ENCODE measurements at places on chromosomes 5 and 9.

DNA sequence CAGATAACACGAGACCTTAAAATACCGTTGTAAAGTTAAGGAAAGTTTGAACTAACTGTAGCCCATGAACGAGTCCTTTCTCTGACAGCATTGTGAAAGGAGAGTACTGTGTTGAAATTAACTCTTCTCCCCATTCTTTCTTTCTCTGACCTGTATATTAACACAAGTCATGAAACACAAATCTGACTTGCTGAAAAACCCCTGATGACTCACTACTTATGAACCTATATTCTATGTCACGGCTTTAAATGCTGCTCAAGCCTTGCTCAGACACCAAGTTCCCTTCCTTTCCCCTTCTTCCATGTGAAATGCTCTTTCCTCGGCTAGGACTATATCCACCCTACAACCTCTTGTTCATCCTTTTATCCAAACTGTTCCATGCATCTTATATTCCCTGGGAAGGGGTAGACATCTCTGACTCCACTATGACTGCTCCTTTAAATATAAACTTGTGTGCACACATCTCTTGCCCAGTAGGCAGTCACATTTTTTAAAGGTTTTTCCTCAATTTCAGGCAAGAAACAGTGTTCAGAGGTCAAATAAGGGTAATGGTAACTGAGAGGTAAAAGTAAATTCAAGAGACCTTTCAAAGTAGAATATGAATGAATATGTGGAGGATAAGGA lies 142.9 kb downstream of the NFIB start:
- no peak for DNase-seq

- no peak for DNase-seq
These were observed 17.3 kb downstream of the SIL1 start for GRCh38 chr5:139180850-139181249.

DNA sequence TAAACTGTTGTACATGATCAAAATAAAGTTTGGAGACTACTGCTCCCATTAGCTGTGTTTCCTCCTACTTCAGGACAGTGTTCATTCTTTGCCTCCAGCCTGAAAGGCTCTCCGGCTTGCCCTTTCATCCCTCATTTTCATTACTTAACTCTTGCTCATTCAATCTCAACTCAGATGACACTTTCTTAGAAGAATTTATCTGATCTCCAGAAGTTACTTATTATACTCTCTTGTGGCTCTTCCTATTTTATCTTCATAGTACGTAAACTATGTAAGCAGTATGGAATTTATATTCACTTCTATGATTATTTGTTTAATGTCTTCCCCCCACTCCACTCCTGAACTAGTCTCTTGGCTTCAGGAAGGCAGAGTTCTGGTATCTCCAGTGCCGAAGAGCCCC lies 1737.9 kb upstream of the C9orf72 start:
- DNase-seq: no peak

- DNase-seq: no peak
These were observed 361.0 kb upstream of the CDH6 start for GRCh38 chr5:30832519-30832918.

DNA sequence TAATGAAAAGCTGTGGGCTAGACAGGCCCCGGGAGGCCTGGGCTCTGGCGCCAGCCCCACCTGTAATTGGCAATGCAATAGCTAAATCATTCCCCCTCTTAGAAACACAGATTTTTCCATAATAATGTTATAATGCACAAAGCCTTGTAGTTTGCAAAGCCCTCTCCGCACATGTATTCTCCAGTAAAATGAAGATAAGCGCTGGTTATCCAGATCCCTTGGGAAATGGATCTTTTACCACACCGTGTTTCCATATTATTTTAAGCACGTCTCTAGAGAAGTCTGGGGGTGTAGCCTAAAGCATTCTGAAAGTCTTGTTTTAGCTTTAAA lies 1.1 kb upstream of the APBA1 start:
- DNase-seq: no peak

DNA sequence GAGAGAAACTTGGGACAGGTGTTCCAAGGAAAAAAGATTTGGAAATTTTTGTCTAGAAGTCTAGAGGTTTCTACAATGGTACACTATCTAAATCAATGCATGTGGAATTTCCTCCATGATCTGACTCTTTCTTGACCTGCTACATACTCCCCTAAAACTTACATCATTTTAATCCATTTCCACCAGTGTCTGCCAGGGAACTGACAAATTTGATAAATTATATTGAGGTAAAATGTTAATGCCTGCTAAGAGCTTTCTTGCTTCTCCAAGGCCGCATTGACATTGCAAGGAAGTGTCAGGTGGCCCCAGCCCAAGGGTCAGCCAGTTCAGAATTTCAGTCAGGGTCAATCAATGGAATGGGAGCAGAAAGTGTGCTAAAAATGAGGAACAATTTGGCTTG lies 163.4 kb upstream of the FBXL17 start:
- DNase-seq: no peak

DNA sequence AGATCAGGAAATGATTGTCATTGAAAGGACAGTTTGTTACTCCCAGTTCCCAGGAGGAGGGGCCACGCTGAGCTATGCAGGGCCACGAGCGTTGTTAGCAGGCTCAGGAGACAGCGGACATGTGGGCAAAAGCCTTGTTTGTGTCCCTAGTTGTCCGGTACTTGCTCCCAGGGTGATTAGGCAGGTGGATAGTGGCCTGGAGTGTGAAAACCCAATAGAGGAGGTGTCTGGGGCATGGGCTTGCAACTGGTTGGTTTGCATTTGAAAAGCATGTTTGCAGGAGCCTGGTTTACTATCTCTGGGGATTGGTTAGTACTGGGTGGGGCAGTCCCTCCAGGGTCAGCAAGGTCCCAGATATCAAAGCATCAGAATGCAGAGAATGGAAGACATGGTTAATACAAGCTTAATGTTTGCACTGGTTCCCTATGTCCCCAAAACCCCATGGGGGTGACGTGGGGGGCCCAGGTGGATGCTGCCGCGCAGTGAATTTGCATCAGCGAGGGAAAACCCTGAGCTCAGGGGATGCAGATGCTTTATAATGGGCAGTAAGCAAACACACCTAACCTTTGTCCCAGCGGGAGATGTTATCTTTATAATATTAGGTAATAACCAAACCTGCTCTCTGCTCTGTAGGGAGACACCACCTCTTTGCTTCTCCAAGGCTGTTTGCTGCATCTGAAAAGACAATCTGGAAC lies 39.7 kb downstream of the ROPN1L start:
- DNase-seq: no peak

DNA sequence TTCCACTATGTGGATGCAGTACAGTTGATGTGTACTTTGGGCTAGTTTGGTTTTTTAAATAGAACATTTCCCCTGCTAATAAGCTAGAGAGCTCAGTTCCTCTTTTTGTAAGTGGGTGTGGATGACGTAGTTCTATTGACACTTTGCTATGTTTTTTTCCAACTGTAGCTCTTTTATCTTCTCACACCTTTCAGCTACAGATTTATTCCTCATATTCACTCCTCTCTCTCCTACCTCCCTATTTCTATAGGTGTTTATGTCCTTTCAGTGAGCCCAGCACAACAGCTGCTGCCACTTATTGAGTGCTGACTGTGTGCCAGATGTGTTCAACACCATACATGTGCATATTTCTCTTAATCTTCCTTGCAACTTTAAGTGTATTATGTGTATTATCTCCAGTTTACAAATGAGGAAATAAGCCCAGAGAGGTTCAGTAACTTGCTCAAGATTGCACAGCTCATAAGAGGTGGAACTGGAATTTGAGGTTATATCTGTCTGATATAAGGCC lies 215.7 kb downstream of the SEMA6A start:
- no peak for DNase-seq

DNA sequence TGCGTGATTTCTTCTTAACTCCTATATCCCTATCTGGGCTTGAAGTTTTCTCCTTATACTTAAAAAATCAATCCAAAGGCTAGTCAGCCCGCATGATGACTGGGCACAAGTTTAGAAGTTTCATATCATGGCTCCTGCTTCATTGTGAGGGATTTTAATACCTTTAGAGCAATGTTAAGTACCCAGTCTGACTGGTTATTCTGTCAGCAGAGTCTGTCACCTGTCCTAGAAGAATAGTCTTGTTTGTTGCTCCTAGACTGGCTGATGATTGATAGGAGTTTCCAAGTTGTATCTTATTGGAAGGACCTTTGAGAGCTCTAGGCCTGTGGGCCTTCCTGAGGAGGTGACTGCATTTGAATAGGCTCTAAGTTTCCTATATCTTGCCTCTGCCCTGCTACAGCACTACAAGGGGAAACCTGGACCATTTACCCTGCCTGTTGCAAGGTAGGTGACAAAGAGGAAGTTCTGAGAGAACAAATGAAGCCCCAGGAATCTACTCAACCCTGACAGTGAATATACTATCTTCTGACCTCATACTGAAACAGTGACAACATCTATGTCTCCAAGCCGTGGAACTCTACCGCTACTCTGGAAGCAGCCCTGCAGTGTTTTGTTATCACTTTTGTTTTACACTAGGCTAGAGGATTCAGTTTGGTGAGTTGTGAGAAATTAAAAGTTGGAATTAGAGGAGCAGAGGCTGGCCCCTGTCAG lies 66.5 kb downstream of the F2RL2 start:
- DNase-seq: no peak

DNA sequence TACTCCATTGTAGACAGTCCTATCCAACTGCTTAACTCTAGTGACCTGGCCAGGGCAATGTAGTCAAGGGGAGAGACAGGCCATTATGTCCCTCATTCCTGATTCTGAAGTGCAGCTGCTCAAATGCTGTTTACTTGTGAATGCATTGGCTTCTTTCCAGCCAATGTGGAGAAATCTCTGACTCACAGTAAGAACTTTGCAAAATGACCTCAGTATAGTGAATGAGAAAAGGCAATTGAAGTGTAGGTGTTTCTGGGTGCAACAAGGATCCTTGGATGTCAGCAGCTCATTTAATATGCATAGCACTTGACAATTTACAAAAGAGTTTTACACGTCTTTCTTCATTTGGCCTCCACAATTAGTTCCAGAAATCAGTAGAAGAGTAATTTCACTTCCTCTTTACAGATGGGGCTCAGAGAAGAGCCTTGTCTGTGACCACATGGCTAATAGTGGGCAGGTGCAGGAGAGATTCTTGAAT lies 367.2 kb downstream of the OSTF1 start:
- DNase-seq: no peak

- DNase-seq: no peak
These were observed 43.9 kb downstream of the ADAMTS2 start for GRCh38 chr5:179301376-179301775.

DNA sequence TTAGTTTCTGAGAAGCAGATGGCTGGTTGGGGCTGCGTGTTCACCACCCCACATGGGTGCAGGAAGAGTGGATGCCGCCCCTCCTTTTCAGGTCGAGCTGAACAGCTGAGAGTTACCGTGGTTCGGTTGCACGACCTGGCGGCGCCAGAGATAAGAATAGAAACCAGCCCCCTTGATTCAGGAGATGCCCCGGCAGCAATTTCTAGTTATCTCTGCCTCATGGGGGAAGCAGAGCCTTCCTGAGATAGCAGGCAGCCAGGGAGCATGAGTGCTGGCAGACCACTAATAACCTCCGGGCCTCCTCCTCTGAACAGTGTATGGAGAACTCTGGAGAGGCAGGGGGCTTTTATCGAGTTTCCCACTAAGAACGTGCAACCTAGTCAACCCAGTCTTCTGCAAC lies 177.8 kb downstream of the NSG2 start:
- no peak for DNase-seq

DNA sequence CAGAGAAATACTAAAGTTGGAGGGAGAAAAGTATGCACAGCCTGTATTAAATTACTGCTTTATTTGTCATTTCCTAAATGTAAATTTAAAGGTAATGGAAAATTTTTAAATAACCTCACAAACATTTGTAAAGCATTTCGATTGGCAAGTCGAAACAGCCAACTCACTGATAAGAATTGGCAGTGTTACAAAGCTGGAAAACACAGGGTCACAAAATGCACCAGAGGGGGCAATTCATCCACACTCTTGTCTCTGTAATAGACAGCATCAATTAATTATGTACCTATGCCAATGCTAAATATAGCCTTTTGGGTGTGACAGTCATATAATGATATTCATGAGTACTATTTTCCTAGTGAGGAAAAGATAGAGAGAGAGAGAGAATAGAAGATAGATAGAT lies 140.6 kb upstream of the PRLR start:
- no peak for DNase-seq

- no peak for DNase-seq
These were observed 229.9 kb downstream of the SPOCK1 start for GRCh38 chr5:137269274-137269673.

- DNase-seq: no peak
These were observed 52.3 kb downstream of the UGCG start for GRCh38 chr9:111948951-111949350.

GRCh38 chr5:44372028-44372427 lies 17.2 kb downstream of the FGF10 start:
- no peak for DNase-seq

Measured in stimulated activated effector memory CD8-positive, alpha-beta T cell treated with anti-CD3 and anti-CD28 coated beads, Interleukin-12 subunit alpha, Interleukin-12 subunit beta, amount 100 ng/mL, for 72 hours (primary cell).